Adrenal gland (tissue), 19 donors: ENCODE measurements at places on chromosomes 6 and 20. TPM values are rescaled to one million over a fixed set of nuclear protein-coding genes. Genes with fewer than 3 reads are reported as not detected.

DNA sequence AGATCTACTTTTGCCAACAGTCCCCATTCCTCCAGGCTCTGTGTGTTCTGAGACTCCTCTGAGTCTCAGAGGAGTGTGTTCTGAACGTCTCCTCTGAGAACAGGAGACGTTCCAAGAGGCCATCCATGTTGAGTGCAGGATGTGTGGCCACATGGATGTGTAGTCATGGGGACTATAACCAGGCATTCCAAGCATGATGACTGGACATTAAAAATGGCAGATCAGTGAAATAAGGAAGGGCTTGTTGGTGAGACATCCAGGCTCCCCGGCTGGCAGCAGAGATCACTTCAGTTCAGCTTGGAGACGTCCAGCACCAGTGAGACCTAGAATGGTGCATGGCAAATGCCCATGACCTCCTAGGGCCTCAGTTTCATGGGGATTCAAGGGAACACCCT lies 34.3 kb upstream of the POU5F1 start:
- DNase-seq = no peak
- H3K4me3 ChIP-seq = no peak overlapping the region
- no peaks in the 10 kb centered on the region for H3K4me1 ChIP-seq
- H3K27me3 ChIP-seq = no peaks in the 10 kb centered on the region
- H3K36me3 ChIP-seq = no peaks in the 10 kb centered on the region

- H3K4me3 ChIP-seq = no peak overlapping the region
- H3K4me1 ChIP-seq = peaks cover 6% of the 10 kb centered on the region
- DNase-seq = no peak
- H3K36me3 ChIP-seq = no peaks in the 10 kb centered on the region
- H3K27me3 ChIP-seq = no peaks in the 10 kb centered on the region
- H3K27ac ChIP-seq = no peak overlapping the region
These were observed 213.9 kb downstream of the SOX4 start for GRCh38 chr6:21807299-21808044.

GRCh38 chr6:124676033-124676432 lies 286.2 kb upstream of the RNF217 start:
- DNase-seq = no peak
- no peak overlapping the region for H3K4me3 ChIP-seq
- H3K27me3 ChIP-seq = no peaks in the 10 kb centered on the region
- no peaks in the 10 kb centered on the region for H3K36me3 ChIP-seq
- no peaks in the 10 kb centered on the region for H3K4me1 ChIP-seq

The CPNE5 gene
- total RNA-seq = 0.61 TPM

- H3K27me3 ChIP-seq = no peaks in the 10 kb centered on the region
- no peak overlapping the region for H3K4me3 ChIP-seq
These were observed 14.5 kb upstream of the GMNN start for GRCh38 chr6:24760210-24760609.

- no peak overlapping the region for H3K27ac ChIP-seq
- H3K4me3 ChIP-seq = no peak overlapping the region
- no peaks in the 10 kb centered on the region for H3K27me3 ChIP-seq
These were observed 128.2 kb downstream of the COL12A1 start for GRCh38 chr6:75077701-75078100.

The MAS1 gene
- total RNA-seq = not detected

GRCh38 chr6:94196891-94197290 lies 777.5 kb upstream of the EPHA7 start:
- H3K36me3 ChIP-seq = no peaks in the 10 kb centered on the region
- H3K27ac ChIP-seq = no peak overlapping the region
- DNase-seq = no peak
- no peaks in the 10 kb centered on the region for H3K27me3 ChIP-seq
- no peak overlapping the region for H3K4me3 ChIP-seq
- H3K4me1 ChIP-seq = no peaks in the 10 kb centered on the region

GRCh38 chr6:33030245-33030644 lies 20.9 kb upstream of the HLA-DOA start:
- no peak for DNase-seq
- no peak overlapping the region for H3K4me3 ChIP-seq
- H3K27ac ChIP-seq = no peak overlapping the region
- H3K4me1 ChIP-seq = no peaks in the 10 kb centered on the region

- H3K4me1 ChIP-seq = no peaks in the 10 kb centered on the region
- H3K27me3 ChIP-seq = no peaks in the 10 kb centered on the region
- DNase-seq = no peak
These were observed 23.3 kb downstream of the ATXN1 start for GRCh38 chr6:16737925-16738324.

- no peak overlapping the region for H3K27ac ChIP-seq
- no peaks in the 10 kb centered on the region for H3K36me3 ChIP-seq
- no peak overlapping the region for H3K4me3 ChIP-seq
These were observed 83.9 kb downstream of the SAMD3 start for GRCh38 chr6:130138909-130139242.

The THBS2 gene
- total RNA-seq = 36.3 TPM

- H3K27me3 ChIP-seq = no peaks in the 10 kb centered on the region
- H3K27ac ChIP-seq = no peak overlapping the region
- H3K4me1 ChIP-seq = no peaks in the 10 kb centered on the region
- H3K36me3 ChIP-seq = no peaks in the 10 kb centered on the region
- DNase-seq = no peak
These were observed 29.2 kb upstream of the ZNFX1 start for GRCh38 chr20:49306903-49307620.

DNA sequence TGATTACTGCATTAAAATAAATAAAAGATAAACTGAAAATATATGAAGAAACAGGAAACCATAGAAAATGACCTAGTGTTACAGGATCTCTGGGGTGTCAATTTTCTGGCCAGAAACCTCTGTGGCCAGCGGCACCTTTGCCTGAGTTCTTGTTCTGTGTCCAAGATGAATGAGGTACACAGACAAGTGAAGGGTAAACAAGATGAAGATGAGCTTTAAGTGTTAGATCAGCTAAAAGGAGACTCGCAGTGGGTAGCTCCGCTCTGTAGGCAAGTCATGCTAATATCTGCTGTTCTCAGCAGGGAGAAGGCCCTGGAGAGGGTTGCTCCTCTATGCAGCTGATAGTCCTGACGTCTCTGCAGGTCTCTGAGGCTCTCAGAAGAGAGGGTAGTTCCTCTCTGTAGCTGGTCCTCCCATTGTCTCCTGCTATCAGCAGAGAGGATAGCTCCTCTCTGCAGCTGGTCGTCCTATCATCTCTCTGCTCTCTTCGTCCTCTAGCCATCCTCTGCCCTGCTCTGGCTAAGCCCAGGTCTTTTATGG lies 35.9 kb upstream of the TBC1D22B start:
- H3K36me3 ChIP-seq = no peaks in the 10 kb centered on the region
- peak overlapping the region; percentile 77 for H3K4me3 ChIP-seq
- H3K27ac ChIP-seq = no peak overlapping the region

- H3K36me3 ChIP-seq = no peaks in the 10 kb centered on the region
- H3K27ac ChIP-seq = no peak overlapping the region
- H3K4me3 ChIP-seq = no peak overlapping the region
- H3K4me1 ChIP-seq = no peaks in the 10 kb centered on the region
- DNase-seq = no peak
These were observed 233.0 kb downstream of the GMPR start for GRCh38 chr6:16471222-16471909.

GRCh38 chr6:161356167-161356854 lies 82.5 kb upstream of the AGPAT4 start:
- no peaks in the 10 kb centered on the region for H3K4me1 ChIP-seq
- DNase-seq = no peak
- H3K36me3 ChIP-seq = no peaks in the 10 kb centered on the region
- no peak overlapping the region for H3K27ac ChIP-seq
